ENCODE measurements at places on chromosomes 6 and 20. TPM values are rescaled to one million over a fixed set of nuclear protein-coding genes. Genes with fewer than 3 reads are reported as not detected.

DNA sequence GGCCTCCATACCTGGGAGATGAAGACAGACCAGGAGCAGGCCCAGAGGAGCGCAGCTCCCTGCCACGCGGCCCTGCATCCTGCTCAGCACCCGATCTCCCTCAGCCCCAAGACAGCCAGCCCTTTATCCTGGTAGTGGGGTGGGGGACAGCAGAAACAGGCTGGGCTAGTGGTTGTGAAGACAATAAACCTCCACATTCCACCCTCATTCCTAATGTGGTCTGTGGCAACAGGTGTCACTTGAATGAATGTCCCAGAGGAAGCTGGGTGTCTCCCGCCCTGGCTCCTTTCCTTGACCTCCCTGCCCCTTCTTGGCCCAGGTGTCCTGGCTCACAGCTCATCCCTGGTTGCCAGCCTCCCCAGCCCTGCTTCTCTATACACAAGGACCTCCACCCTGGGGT lies at the start of gene C6orf15:
TSS of gene C6orf15 (minus strand) at position 98 of the 400 bp plus-strand sequence. CDS start at position 78, 20 bp downstream.
- DNase-seq, result no peak

GRCh38 chr6:7414811-7415210 lies 25.2 kb downstream of the RIOK1 start:
- no peak for DNase-seq

- no peak for DNase-seq
Observed at GRCh38 chr20:17445543-17445942, 85.6 kb downstream of the BFSP1 start.

DNA sequence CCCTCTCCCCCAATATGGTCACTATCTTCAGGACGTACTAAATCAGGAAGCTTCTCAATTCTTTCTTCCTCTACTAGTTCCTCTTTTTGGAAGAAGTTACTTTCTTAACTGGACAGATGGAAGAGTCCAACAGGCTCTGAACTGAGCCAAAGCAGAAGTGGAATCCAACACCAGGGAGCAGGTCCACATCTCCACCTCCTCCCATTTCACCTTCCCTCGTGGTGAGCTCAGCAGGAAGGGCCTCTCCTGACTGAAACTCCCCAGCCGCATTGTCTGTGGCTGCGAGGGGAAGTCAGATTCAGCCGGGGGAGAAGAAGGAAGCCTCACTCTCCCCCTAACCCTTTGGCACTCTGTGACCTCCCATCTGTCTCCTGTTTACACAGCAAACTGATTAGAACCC lies 63.8 kb upstream of the UST start:
- DNase-seq, result no peak

The ADGRF1 gene
- not detected for total RNA-seq

The IL20RA gene
- total RNA-seq, result not detected

DNA sequence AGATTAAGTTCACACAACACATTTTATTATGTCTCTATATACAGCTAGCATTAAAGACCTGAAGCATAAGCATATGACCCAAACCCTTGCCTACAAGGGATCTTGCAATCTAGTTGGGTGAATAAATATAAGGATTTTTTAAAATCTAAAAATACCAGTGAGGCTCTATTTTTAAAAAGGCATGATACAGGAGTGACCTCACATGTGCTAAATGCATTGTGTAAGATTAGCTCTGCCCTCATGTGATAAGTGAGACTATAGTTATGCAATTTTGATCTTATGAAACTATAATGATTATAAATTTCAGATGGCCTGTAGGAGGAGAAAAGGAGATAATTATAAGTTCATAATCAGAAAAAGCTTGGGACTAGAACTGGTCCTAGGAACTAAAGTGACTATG lies 451.0 kb upstream of the MAN1A1 start:
- DNase-seq, result no peak

GRCh38 chr6:137676888-137677287 lies 182.7 kb upstream of the OLIG3 start:
- DNase-seq, result no peak

GRCh38 chr6:38319256-38320212 lies 320.2 kb downstream of the BTBD9 start:
- DNase-seq, result no peak

- no peak for DNase-seq
Observed at GRCh38 chr6:168320634-168321033, 1.1 kb upstream of the DACT2 start.
